ENCODE measurements at places on chromosomes 12 and 14. TPM values are rescaled to one million over a fixed set of nuclear protein-coding genes. Genes with fewer than 3 reads are reported as not detected.

The PRKD1 gene
- total RNA-seq, result 0.54 TPM

The NGB gene
- not detected for total RNA-seq

DNA sequence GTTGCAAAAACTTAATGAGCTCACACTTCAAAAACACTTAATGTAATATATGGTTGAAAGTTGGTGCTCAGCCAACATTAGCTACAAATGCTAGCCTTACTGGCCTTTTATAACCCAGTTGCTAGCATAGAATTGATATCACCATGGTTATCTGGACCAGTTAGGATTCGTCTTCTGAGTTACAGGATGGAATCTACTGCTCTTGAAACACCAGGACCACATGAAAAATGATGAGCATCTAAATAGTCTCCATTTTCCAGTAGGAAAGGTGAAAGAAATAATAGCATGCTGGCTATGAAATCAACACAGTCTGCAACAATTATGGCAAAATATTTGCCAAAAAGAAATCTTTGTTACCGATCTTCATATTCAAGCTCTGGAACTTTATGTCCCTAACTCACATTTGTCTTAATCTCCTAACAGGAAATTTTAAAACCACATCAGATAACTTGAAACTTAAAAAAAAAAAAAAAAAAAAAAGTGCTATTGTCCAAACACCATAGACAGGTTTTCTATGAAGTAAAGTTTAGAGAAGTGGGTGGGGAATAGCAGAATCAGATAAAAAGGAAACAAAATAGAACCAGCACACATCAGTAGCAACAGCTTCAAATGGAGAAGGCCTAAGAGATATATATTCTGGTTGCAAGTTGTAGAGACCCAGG lies 12.6 kb upstream of the CD69 start:
- peak; percentile 53 for DNase-seq

DNA sequence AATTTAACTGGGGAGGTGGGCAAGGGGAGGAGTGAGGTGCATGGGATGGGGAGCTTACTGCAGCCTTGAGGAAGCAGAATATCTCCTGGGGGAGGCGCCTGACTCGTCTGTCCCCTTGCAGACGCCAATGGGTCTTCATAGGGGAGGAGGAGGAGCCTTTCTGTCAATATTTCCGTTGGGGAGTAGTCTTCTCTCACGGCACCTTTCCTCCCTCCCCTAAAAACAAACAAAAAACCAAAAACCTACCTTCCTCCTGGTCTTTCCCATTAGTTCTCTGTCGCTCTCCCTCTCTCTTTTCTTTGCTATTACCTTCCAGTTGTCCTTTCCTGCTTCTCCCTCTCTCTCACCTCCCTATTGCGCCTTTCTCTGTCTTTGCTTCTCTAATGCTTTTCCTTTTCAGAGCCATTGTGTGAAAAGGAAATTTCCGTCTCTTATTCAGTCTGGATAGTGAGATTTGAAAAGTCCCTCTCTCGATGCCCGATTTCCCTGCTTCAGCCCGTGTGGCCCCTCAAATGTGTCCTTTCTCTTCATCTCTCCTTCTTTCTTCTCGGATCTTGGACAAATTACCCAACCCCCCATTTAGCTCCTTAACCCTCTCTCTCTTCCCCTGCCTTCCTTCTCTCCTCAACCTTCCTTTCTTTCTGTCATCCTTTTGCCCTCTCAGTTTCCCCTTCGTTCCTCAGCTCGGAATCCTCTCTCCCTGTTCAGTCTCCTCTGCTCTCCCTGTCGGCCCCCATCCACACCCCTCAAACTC lies 5.9 kb downstream of the GPR84 start:
- no peak for DNase-seq

The HHIPL1 gene
- under 0.01 TPM for total RNA-seq

DNA sequence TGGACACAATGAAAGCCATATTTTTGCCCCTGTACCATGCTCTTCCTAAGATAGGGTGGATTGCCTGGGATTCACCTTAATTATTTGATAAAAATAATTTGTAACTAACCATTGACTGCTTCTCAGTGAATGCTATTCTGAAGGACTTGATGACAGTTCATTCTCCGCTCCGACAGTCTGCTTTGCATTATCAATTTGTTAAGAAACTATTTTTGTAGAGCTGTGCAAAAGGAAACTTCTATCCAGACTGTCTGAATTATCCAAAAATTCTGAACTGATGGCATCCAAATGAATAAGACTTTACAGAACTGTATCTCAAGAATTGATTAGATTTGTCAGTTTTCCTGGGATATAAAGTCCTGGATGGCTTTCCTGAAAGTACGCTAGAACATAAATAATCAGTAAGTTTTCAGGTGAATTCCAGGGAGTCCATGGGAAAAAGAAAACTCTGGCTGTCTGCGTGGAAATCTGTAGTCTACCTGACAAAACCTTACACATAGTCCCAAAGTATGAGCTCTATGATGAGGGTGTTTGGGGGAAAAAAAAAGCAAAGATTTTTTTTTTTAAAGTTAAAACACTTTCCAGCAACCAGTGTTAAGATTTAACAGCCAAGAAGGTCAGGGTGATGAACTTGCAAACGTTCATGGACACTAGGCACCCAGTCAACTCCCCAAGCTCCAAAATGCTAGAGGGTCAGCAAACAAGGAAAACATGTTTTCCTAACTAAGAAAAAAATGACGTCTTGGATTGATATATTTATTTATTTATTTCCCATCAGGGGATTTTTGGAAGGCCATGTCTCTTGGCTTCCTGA lies 291.1 kb upstream of the TBX3 start:
- no peak for DNase-seq

- DNase-seq, result no peak
Observed at GRCh38 chr12:16112612-16113560, 164.6 kb downstream of the SLC15A5 start.

DNA sequence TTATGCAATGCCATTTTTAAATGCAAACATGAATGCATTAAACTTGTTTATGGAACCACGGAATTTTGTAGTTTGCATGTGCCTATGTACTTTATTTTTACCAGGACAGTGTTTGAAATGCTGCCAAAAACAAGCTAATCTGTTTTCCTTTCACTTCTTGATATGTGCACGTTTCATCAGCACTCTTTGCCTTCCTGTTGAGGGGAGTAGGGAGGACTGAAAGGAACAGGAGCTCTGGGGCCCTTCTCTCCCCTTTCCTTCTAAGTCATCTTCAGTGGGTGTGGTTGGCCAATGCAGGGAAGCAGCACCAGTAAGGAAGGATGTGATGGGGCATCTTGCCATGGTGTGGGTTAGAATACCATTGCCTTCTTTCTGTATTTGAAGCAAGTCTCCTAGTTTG lies 12.1 kb upstream of the PPP4R4 start:
- no peak for DNase-seq

- DNase-seq, result no peak
Observed at GRCh38 chr14:72904218-72904617, 10.3 kb upstream of the DPF3 start.

The LMNTD1 gene
- not detected for total RNA-seq

- DNase-seq, result no peak
Observed at GRCh38 chr14:78829274-78829673, 659.1 kb downstream of the NRXN3 start.

The IQSEC3 gene
- total RNA-seq, result 3.8 TPM

DNA sequence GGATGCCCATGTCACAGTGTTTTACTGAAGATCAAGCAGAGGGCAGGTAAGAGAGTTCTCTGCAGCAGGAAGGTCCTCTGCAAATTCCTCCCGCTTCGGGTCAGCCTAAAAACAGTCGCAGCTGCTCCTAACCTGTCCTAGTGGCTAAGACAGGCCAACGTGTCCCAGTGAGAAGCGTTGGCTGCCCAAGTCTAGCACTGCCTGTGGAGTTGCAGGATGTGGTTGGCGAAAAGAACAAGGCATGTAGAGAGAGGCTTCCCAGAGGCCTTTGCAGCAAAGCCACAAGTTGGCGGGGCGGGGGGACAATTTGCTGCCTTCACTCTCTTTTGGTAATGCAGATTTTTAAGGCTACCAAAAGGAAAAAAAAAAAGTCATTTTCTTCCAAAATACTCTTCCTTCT lies 340.1 kb downstream of the BCL11B start:
- no peak for DNase-seq

The RDH16 gene
- under 0.01 TPM for total RNA-seq

The LRRC10 gene
- not detected for total RNA-seq

DNA sequence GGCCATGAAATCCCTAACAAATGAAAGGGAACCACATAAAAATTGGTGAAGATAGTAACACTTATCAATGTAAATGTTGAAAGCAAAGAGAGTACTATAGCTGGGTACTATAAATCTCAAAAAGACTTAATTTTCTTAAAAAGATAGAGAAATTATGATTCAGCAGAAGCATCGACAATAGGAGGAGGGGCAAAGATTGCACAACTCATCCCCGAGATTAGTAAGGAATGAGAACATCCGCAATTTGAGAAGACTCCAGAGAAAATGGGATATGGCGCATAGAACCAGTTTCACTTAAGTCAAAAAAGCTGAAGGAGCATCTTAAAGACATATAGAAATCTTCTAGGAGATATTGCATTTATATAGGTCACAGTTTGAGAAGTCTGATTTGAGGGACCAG lies 220.2 kb upstream of the SLC16A7 start:
- no peak for DNase-seq

The CNIH1 gene
- total RNA-seq, result 195 TPM

DNA sequence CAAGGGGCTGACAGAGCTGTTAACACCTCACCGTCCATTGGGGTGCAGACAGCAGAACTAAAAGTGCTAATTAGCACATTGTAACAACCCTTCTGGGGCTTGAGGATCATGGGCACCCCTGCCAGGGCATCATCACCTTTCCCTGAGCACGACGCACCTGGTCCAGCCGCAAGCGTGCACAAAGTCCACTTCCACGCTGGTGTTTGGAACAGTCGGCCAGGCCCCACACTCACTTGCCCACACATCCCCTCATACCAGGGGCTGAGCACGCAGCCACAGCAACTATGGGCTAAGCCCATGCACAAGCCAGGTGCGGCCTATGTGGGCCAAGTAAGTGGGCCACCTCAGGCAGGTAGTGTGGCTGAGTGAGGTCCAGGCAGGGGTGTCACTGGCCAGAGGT lies 148.7 kb downstream of the CCDC59 start:
- no peak for DNase-seq

GRCh38 chr12:128387811-128388422 lies 120.9 kb downstream of the TMEM132C start:
- peak; percentile 6 for DNase-seq

Data from hematopoietic multipotent progenitor cell (in vitro differentiated cells).